ENCODE measurements at places on chromosomes 3 and 15.

DNA sequence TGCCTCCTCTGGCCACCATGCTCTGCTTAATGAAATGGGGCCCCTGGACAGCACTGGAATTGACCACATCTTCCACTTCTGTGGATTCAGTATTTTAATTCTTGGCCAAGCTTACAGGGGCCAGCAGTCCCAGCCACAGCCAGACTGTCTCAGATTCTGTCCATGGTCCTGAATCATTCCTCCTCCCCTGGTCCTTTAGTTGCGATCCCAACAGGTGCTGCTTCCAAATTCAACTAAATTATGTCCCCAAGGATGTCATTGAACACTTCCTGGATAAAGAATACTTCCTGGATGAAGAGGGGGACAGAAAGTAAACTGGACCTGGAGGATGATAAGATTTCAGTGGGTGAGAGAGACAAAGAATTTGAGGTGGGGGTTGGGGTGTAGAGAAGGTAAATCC lies 111.1 kb upstream of the FOXB1 start:
- no peak for DNase-seq

DNA sequence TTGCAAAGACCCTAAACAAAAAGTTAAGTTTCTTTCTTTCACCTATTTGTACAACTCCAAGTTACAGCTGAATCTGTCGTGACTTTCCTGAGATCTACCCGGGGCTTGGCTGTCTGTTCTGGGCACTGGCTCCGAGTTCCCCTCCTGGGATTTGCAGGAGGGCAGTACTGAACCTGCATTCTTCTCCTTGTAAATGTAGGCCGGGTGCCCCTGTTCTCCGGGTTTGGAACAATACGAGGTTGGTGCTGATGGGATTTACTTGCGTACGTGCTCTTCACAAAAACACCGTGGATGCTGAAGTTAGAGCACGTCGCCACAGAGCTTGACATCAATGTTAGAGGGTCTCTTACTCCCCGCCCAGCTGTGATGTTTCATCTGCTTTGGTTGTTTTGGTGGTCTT lies 48.1 kb downstream of the KLHL25 start:
- no peak for DNase-seq

- DNase-seq, result no peak
These were observed 365.2 kb upstream of the DPH6 start for GRCh38 chr15:35911052-35911777.

GRCh38 chr3:154244644-154245043 lies 79.6 kb downstream of the DHX36 start:
- DNase-seq, result no peak

DNA sequence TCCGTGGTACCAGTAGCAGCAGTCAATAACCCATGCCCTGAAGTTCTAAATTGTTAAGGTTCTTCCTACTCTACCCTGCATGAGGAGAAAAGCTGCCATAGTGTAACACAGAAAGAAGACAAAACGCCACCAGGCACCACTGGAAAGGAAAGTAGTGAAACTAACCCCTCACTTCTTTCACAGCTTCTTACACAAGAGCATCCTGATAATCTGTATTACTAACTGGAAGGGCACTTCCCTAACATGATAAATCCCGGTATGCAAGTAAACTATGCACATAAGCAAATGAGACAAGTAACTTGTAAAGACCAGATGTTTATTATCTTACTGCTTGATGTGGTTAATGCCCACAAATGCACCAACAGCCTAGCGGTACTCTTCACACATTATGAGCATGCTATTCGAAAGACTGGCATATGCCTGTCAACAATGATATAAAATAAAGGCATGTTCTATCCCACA lies 141.3 kb downstream of the ADAM10 start:
- DNase-seq, result no peak

GRCh38 chr3:113773381-113773780 lies 26.5 kb downstream of the ATP6V1A start:
- no peak for DNase-seq

DNA sequence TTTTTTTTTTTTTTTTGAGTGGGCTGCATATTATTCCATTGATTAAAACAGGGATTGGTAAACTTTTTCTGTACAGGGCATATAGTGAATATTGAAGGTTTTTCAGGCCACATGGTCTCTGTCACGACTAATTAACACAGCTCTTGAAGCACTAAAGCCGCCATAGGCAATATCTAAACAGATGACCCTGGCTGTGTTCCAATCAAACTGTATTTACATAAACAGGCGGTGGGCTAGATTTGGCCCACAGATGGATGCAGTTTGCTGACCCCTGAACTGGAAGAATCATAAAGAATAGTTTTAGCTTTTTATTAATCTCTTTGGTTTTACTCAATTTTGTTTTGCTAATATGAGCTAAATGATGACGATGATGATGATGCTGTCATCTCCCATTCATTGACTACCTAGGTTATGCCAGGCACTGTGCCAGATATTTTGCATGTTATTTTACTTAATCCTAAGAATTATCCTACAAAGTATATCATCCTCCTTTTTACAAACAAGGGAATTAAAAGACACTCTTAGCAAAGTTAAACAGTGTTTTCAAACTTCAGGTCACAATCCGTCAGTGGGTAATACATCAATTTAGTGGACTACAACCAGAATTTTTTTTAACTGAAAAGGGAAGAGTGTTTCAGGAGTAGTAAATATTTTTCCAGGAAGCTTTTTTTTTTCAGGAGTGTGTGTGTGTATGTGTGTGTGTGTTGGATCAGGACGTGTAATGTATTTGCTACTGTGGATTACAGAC lies 54.3 kb downstream of the LMCD1 start:
- no peak for DNase-seq

GRCh38 chr15:32106401-32107381 lies 76.4 kb downstream of the CHRNA7 start:
- DNase-seq, result no peak

DNA sequence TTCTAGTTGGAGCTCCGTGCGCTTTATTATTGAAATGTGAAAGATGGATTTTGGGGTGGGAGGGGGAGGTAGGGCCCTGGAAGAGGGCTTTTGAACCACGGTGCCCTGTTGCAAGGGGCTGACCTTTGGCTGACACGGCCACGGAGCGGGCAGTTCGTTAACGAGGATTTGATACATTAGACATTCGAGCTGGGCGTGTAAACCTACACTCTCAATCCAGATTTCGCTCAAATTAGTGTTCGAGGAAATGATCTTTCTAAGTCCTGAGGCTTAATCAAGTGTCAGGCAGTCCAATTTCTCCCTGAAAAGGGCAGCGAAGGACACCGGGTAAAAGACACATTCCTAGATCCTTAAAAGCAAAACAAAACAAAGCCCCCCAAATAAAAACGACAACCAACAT lies 13.0 kb downstream of the ZIC1 start:
- no peak for DNase-seq

DNA sequence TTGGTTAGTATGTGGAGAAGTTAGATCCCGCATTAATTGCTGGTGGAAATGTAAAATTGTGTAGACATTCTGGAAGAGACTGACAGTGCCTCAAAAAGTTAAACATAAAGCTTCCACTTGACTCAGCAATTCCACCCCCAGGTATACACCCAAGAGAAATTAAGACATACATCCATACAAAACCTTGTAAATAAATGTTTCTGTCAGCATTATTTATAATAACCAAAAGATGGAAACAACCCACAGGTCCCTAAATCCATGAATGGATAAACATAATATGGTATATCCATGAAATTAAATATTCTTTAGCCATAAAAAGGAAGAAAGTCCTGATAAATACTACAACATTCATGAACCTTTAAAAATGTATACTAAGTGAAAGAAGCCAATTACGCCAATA lies 817.4 kb downstream of the NTRK3 start:
- no peak for DNase-seq

GRCh38 chr3:151584566-151584965 lies 123.7 kb upstream of the IGSF10 start:
- DNase-seq, result peak; percentile 20

GRCh38 chr3:61610316-61610715 lies 48.9 kb downstream of the PTPRG start:
- no peak for DNase-seq

- DNase-seq, result no peak
These were observed 245.4 kb upstream of the MCTP2 start for GRCh38 chr15:93985925-93986324.

DNA sequence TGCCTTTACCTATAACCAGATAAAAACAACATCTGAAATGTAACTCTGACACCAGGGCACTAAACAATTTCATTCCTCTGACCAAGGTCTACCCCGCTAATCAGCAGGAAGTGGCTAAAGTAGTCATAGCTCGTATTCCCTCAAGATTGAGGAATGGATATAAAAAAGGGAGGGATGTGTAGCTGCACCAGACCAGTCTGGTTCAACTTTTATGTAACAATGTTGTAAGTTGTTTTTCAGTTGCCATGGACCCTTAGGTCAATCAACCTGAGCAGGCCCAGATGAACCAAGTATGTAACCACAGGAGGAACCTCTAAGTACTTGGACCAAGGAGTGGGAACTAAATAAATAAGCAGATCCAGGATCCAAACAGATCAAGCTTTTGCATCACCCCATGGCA lies 28.4 kb upstream of the IFT57 start:
- DNase-seq, result no peak

GRCh38 chr3:96970211-96970610 lies 155.8 kb downstream of the EPHA6 start:
- DNase-seq, result no peak

DNA sequence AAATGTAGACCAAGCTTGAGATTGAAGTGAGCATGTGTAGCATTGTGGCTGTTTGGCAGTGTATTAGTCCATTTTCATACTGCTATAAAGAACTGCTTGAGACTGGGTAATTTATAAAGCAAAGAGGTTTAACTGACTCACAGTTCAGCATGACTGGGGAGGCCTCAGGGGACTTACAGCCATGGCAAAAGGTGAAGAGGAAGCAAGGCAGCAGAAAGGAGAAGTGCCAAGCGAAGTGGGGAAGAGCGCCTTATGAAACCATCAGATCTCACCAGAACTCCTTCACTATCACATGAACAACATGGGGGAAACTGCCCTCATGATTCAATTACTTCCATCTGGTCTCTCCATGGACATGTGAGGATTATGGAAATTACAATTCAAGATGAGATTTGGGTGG lies 8.6 kb upstream of the CERS3 start:
- DNase-seq, result no peak

- DNase-seq, result peak; percentile 32
These were observed 172.8 kb downstream of the USP13 start for GRCh38 chr3:179825527-179826246.

DNA sequence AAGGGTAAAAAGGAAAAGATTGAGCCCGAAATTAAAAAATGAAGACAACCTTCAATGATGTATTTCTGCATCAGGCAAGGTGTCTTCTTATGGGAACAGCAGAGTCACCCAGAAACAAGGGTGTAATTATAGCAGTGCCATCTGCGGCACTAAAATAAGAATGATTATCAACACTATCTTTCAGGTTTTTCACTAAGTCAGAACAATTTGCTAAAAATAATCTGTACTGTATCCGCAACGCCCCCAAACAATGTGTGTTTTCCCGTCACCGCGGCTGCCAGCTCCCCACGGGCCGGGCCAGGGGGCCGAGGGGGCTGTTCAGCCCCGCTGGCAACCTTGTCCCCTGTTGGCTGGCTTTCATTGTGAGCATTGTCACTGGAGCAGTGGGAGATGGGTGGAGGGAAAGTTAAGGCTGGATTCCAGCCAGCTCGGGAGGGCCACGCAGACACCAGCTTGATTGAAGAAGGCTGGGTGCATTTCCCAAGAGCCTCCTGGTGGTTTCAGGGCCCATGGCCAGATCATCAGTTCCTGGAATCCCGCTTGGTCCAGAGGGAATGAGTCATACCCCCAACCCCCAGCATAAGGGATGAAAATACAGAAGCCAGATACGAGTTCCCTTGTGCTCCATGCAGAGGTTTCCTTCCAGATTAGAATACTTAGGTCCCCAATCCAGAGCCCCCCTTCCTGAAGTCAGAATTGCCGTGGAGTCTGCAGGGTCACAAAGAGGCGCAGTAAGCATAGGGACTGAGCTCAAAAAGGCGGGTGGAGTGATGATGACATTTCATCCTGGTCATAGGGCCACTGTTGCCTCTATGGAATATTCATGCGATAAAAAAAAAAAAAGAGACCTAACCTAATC lies 90.2 kb upstream of the KLF13 start:
- DNase-seq, result no peak

DNA sequence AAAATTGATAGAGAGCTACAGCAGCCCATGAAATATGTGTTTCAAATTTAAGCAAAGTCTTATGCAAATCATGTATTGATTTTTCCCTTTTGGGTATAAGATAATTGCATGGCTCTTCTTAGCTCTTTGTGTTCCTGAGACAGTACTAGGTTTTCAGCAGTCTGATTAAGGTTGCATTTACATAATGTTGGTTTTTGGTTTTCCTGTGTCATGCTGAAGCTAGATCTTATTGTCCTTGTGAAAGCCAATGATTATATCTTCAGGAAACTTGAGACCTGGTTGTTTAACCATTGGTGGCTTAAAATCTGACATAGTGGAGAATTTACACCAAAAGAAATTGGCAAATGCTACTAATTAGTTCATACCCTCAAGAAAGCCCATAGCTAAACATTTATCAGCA lies 392.6 kb downstream of the ZPLD1 start:
- no peak for DNase-seq

DNA sequence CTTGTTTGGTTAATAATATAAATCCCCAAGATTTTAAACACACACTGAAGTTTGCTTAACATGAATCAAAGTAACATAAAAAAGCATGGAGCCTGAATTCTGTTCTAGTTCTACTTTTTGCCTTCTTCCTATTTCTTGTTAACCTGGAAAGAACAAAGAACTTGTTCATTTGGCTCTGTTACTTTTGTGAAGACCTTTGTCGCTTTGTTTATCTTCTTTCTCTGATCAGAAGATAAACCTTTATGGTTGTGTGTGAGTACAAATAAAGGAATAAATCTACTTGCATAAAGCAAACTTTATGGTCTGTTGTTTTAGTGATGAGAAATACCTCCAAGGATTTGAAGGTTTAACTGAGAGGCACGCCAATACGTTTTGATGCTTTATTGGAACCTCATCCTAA lies 210.1 kb upstream of the SATB1 start:
- DNase-seq, result no peak

- DNase-seq, result peak; percentile 74
These were observed 9.4 kb upstream of the MESP1 start for GRCh38 chr15:89760303-89761008.

- no peak for DNase-seq
These were observed 127.6 kb upstream of the PDZRN3 start for GRCh38 chr3:73752338-73752737.

GRCh38 chr3:17033516-17034168 lies 148.9 kb downstream of the PLCL2 start:
- DNase-seq, result no peak

DNA sequence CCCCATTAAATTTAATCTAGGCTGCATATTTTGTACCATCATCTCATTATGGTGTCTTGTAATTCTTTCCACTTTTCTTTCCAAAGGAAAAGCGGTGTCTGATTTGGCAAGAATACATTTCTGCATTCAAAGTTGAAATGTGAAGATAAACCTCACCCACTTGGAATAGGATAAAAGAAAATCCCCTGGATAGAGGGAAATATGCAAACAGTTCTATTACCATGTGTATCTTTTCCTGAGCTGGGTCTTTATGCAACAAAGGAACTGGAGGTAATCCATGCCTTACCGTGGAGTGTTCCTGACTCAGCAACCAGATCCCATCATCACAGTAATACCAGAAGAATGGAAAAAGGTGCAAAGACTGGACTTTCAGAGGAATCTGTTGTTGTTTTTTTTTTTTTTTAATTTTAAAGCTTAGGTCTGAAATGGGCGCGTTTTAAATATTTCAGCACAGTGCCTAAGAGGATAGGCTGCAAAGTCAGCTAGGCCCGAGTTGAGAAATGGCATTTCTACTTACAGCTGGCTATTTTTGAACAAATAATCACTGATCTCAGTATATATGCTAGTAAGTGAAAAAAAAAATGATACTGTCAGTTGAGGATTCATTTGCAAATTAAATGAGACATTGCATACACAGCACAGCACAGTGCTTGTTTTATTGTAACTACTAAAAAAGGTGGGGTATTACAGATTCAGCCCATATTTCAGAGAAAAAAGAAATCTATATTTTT lies 55.5 kb upstream of the ADAMTS9 start:
- no peak for DNase-seq

Data from NCI-H1417 (cell line).